ENCODE measurements at places on chromosomes 5 and 9. TPM values are rescaled to one million over a fixed set of nuclear protein-coding genes. Genes with fewer than 3 reads are reported as not detected.

DNA sequence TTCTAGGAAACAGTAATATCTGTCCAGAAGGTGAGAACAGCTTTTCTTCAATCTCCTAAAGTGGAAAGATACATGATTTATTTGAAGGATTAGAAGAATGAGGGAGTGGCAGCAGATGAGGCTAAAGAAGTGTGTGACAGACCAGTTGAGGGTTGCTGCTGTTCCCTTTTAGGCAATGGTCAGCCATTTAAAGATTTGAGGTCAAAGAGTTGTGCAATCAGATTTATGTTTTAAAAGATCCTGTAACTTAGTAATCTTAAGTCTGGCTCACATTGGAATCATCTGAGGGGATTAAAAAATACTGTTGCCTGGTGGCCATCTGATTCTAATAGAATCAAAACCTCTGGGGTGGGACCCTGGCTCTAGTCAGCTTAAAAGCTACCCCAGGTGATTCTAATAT lies 4.3 kb upstream of the SGCD start:
- no peak for ATAC-seq

DNA sequence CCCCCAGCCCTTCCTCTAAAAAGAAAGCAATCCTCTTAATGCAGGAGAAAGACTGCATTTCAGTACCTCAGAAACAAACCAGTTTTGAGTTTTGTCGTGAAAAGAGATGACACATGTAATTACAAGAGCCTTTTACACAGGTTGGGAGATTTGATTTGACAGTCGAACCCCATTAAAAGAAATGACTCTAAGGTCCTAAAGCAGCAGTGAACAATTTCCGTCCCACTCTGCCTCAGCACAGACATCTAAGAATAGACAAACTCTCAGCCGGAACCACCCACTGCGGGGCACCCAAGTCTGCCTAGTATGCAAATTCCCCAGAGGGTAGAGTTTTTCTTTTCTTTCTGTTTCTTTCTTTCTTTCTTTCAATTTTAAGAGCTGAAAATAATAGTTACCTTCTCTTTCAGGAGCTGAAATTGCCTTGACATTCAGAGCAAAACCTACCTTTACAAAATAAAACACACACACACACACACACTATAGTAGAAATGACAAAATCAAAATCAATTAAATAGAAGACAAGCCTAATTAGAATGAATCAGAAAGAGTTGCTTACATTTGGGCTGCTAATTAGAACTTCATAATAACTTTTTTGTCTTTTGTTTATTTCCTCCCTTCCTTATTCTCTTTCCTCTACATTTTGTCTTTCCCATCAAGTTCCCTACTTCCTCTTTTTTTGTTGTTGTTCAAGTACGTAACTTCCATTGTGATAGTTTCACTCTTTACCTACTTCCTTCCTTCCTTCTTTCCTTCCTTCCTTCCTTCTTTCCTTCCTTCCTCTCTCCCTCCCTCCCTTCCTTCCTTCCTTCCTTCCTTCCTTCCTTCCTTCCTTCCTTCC lies 65.1 kb downstream of the BASP1 start:
- peak; percentile 62 for ATAC-seq

DNA sequence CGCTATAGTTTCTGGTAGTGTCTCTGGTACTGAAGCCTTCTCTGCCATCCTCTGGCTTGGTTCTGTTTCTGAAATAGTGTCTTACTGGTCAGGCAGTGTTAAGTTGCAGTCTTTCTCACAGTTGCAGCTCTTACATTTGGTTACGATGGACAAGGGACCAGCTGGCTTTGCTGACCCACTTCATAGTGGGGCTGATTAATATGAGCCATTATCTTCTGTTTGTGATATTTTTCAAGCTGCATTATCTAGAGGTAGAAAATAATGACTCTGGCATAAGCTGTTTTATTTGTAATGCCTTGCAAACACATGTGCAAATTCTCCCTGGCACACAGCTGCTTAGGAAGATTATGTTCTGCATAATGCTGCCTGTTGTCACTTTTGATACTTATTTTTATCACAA lies 199.1 kb downstream of the KDM4C start:
- no peak for ATAC-seq

DNA sequence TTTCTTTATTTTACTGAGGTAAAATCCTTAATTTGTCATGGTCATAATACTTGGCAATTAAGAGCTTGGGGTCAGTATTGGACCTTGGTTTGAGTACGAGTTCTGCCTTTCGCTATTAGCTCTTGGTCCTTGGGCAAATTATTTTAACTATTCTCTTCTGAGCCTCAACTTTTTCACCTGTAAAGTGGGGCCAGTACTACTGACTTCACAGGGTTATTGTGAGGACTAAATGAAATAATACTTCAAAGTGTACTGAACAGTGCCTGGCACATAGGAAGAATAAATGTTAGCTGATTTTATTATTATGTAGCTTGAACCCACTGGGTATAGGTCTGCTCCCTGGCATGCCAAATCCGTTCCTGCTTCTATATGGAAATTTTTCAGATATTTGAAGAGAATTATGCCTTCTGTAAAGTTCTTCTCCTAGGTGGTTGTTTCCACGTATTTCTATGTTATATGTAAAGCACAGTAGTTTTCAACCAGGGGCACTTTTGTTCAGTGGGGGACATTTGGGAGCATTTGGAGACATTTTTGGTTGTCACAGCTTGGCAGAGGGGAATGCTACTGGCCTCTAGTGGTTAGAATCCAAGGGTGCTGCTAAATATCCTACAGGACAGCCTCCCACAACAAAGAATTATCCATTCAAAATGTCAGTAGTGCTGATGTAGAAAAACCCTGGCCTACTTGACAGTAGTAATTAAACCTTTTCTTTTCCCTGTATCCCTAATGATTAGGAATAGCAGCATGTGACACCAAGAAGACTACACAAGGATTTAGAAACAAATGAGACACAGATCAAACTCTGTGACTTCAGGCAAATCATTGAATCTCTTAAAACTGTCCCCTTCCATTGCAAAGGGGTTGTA lies 4.5 kb downstream of the RCL1 start:
- ATAC-seq, result no peak

DNA sequence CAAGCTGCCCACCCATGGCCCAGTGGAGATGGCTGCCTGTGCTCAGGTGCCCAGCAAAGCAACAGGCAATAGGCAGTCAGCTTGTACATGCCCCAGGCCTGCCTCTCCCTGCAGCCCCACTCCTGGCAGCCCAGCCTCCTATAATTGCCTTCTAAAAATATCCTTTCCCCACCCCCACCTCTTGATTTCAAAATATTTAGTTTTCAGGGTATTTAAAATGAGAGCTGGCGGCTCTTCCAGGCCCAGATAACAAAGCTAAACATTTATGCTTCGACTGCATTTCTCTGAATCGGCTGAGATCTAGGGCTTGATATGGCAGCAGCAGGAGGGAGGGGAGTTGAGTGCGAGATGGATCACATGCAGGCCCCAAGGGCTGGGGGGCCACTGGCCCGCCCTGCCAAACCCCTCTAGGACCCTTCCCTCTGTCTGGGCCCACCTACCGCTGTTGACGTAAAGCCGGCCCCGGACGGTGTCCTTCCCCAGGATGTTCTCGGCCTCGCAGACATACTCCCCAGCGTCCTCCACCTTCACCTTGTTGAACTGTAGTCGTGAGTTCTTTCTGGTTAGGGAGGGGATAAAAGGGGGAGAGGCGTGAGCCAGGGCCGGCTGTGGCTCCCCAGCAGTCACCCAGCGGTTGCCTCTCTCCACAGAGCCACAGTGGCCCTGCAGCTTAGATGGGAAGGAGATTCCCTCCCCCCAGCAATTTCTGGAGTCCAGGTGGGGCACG lies 85.0 kb downstream of the PSD2 start:
- no peak for ATAC-seq

DNA sequence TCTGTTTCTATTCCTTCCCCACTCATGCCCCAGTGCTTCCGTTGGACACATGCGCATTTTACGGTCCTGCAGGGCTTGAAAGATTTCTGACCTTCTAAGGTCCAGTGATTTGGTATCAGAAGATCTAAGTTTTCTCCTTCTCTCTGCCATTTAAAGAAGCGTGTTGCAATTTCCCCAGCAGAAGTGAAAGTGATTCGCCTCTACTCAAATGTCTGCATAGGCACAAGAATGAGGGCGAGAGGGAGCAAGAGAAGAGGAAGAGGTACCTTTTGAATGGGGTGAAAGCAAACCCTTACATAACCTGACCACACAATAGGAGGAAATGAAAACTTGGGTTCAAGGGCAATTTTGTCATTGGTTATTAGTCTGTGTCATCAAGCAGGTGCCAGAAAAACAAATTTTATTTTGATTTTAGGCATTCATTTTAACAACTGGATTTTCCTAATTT lies 31.7 kb upstream of the NR3C1 start:
- peak; percentile 69 for ATAC-seq

DNA sequence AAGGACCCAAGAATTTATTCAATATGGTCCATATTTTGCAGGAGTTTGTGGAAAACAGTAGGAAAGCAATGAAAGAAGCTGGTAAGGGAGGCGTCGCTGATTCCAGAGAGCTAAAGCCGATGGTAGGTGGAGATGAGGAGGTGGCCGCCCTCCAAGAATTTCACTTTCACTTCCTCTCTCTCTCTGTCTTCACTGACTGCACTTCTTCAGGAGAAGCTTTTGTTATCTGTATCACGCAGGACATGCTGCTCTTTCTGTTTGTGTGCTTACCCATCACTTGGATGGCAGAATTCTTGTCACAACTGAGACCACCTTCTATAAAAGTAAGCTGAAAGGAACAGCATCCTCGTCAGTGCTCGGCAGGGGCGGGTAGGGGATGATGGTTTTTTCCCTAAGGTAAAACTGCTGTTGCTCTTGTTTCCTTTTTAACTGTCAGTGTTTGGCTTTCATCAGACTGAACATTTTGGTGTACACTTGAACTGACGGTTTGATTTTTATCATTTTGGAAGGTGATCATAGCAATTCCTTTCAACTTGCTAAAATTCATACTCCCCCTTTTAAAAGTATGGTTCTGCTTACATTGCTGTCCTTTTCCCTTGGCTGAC lies 62.4 kb upstream of the FSD1L start:
- no peak for ATAC-seq

DNA sequence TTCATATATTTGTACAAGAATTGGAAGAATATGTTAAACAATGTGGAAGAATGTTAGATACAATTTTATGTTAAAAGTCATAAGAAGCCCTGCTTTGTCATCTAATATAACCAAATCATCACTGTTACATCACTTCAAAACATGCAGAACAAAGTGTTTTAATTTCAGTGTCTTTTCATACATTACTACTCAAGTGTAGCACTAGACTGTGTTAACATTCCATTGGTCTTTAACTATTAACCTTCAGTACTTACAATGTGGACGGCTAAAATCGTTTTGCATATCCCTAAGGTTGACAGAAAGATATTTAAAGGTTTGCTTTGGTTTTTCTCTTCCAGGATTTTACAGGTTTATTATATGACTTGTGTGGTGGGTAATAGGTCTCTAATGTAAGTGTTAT lies 50.9 kb downstream of the VCAN start:
- no peak for ATAC-seq

DNA sequence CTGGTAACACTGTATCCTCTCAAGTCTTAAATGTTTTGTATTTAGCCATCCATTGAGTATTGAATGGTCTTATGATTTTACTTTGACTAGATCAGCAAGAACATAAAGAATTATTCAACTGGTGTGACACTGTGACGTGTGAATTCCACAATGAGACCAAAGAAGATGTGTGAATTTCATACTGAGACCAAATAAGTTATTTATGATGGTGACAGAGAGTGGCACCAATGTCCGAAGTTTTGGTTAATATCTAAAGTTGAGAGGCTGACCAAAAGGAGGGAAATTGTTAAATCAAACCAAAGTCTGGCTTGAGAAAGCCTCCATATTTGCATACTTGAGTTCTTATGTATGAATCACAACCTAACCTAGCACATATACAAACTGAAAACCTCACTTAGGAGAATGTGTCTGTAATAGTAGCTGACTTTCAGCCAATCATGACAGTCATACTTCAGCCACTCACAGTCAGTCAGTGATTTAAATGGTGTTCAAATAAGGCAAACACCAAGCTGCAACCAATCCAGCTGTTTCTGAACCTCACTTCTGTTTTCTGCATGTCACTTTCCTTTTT lies 31.5 kb upstream of the FAM170A start:
- ATAC-seq, result no peak

The GCNT1 gene
- total RNA-seq, result 3.8 TPM

The PLEKHG4B gene
- 0.36 TPM for total RNA-seq

The CCL19 gene
- 5.1 TPM for total RNA-seq

The RIMOC1 gene
- total RNA-seq, result 23.7 TPM

The GPRIN1 gene
- total RNA-seq, result 1.9 TPM

The ALDH1A1 gene
- total RNA-seq, result 3.3 TPM

The GABRP gene
- 6.4 TPM for total RNA-seq
